ENCODE measurements at places on chromosomes 12 and 14.
A peak's percentile ranks its signal among the peaks of the same experiment; 100 is the strongest.

DNA sequence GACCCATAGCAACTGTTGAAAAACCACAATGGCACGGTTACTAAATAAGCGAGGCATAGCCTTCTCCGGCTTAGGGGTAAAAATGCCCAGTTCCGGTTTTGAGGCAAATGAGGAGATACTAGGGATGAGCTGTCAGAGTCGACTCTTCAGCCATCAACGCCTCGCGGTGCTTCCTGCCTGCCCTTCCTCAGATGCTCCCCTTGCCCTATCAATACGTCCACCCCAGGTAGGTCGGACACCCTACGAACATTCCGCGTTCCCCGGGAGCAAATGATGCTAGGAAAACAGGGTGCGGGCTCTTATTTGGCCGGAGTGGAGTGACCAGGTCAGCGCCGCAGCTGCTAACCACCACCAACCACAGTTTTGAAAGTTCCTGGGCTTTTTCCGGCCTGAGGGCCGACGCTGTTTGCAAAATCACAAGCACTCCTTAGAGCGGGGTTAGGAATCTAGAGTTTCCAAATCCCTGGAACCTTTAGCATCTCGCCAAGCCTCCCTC is 1.2 kb downstream of the SRSF9 start:
- peak; percentile 40 for DNase-seq

DNA sequence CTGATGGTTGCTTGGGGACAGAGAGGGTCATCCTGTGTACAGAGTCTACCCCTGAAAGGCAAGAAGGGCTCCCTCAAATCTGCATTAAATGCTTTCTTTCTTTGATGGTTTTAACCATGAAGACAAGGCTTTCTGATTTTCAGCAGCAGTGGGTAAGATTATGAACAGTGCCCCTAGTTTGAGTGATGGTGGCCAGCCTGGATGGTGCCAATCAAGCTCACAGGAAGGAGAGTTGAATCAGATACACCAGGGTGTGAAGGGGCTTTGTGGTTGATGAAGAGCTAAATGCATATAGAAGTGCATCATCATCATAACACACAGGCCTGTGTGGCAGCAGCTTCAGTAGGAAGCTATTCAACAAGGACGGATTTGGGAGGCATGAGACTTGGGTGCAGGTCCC is 5.7 kb downstream of the KRT85 start:
- DNase-seq, result no peak

DNA sequence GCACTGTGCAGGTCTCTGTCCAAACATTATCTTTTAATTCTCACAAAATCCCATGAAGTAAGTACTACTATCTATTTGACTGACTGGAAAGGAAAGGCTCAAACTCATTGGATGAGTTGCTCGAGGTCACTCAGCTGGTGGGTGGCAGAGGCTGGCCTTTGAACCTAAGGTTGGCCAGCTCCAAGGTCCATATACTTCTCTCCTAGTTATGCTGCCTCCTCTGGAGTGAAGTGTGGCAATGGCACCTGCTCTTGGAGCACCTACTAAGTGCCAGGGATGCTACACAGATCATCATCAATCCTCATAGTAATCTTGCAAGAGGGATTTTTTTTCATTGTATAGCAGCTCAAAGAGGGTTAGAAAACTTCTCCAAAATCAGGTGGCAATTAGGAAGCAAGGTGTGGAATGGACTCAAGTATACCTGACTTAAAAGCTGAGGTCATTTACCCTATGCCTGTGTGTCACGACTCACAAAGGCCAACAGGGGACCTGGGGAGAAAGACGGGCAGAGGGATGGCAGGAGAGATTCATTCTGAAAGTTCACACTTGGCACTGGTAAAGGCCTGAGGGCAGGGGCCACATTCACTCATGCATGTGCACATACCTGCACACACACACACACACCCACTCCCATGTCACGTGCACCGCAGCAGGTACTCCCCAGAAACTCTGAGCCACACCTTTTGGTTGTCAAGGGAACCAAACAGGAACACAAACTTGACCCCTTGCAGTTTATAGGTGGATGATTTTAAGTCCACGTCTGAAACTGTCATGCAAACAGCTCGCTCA is 146.4 kb downstream of the FOXN3 start:
- no peak for DNase-seq

DNA sequence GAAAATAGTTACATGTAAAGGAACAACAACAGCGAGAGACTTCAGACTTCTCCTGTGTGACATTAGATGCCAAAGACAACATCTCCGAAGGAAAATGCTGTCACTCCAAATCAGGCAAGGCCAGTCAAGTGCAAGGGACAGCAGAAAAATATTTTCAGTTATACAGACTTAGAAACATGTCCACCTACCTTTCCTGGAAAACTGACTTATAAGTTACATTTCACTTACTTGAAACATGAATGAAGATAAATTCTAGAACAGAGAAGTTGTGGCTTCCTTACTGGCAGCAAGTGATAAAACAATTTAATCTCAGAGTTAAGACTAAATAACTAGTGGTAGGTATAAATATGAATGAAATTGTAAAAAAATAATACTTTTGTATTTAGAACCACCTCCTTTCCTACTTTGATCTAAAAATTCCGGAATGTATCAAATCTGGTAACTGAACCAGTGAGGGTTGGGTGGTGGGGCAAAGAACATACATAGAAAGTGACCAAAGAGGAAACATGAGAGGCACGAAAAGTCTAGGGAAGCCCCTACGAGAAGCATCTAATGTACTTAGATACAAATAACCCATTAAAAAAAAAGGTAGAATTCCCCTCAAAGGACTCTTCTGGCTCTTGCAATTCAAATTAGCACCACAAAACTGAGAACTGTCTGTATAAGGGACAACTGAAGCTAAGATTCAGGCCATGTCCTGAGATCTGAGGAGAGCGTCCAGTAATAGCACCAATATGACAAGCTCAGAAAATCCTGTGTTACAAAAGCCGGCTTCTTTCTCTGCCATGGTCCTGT is 21.2 kb downstream of the MTHFD1 start:
- no peak for DNase-seq

DNA sequence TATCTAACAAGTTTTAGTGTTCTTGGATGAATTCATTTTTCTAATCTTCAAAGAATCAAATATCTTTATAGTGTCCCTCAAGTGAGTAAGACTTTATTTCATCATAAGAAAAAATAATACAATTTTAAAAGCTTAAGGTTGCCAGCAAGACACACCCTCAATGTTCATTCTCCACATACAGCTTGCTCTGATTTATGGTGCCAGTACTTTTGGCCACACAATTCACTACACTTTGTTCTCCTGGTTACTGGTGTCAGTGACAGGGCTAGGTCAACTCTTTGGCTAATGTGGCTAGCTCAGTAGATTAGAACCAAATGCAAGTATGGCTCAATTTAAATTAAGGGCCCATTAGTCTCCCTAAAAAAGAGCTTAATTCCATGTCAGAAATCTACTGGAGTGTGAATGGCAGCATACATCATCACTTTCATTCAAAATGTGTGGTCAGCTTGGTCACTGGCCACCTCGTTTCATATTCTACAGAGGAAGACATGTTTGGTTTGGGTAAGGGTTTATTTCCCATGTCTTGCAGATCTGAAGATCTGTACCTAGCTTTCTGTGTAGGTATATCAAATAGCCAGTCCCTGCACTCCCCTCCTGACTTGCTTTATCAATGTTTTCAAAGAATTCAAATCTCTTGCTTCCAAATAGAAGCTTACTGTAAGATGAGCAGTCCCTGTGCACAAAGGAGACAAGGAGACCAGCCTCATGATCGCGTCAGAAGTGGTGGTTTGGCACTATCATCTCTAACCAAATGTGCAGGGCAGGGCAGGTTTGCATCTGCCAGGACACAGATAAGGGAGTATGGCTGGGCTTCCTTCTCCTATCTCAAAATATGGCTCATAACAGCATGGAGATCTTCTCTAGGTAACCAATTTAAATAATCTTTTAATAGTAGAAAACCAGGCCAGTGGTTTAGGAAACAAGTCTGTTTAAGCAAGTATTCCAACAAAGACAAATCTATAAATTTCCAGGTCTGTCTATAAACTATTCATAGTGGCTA is 31.3 kb downstream of the HECTD4 start:
- no peak for DNase-seq

GRCh38 chr14:101232340-101233020 is 328.8 kb upstream of the DIO3 start:
- DNase-seq, result no peak

- no peak for DNase-seq
Measured at GRCh38 chr14:97719931-97720330, 922.7 kb downstream of the VRK1 start.

DNA sequence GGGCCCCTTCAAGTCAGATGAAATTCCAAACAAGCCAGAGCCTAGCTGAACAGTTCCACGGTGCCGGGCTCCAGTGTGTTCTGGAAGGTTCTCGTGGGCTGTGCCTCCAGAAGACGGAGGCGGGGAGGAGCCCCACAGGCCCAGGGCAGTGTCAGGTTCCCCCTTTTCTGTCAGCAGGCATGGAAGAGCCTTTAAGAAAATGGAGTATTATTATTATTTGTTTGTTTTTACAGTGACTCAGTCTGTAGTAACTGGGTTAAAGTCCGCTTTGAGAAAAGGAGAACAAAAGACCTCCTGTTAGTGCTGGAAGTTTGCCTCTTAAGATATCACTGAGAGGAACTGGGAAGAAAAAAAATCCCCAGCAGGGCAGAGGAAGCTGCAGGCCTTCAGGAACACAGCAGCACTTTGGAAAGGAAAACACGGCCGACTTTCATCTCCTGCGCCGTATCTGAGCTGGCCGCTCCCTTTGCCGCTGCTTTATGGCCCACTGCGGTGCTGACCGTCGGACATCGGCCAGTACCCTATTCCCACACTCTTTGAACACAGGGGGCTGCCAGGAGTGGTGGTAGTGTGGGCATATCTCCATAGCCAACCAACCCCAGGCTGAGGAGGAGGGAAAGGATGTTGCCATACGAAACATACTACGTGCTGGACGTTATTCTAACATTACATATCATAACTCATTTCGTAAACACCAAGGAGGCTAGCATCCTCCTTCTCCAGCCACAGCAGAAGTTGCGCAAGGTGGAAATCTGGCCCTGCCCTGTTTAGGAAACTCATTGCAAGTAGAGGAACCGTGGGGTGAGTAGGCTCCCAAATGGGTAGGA is 194.0 kb downstream of the ZFP36L1 start:
- no peak for DNase-seq

- DNase-seq, result no peak
Measured at GRCh38 chr12:46921764-46922133, 96.0 kb upstream of the SLC38A4 start.

- peak; percentile 14 for DNase-seq
Measured at GRCh38 chr12:93167841-93168492, 209.8 kb upstream of the NUDT4 start.

GRCh38 chr12:56990648-56991318 is 15.6 kb downstream of the ZBTB39 start:
- no peak for DNase-seq

DNA sequence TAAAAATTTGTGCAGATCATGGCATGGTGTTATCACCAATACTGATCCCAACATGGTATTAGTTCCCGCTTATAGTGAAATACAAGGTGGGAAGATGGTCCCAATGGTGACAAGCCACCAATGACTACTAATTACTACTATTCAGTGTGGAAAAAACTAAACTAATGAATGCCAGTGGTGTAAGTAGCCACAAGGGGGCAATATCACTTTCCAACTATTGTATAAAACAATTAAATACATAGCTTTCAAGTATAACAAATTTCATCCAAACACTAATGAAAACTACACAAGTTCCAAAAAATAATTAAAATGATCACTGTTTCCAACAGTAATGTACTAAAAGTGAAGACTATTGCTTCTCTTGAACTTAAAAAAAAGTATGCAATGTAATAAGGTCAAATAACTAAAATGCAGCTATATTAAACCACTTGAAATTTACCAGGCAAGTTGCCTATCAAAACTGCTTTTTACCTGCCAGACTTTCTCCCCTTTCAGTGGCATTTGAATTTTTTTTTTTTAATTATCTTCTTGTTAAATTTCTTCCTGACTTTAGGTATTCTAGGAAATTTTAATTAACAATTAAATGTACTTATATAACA is 58.0 kb downstream of the PAPLN start:
- DNase-seq, result peak; percentile 40

DNA sequence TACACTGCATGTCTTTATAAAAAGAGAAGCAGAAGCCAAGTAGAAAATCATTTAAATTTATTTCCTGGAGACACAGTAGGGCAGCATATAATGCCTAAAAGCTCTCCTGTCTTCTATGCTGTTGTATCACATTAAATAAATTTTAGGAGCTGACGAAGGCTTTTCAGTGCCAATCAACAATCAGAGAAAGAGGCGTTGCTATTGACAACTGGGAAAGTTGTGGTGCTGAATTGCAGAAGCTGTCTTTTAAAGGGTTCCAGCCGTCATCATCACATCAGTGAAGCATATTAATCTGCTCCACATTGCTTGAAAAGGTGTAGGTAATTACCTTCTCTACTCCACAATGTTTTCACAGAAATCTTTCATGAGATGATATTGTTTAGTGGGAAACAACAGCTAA is 103.9 kb downstream of the FSCB start:
- no peak for DNase-seq

- DNase-seq, result no peak
Measured at GRCh38 chr12:129704232-129704830, 199.5 kb downstream of the TMEM132D start.

GRCh38 chr12:108380382-108380781 is 41.3 kb upstream of the CMKLR1 start:
- no peak for DNase-seq

- DNase-seq, result no peak
Measured at GRCh38 chr12:65663648-65664047, 160.6 kb upstream of the HMGA2 start.

GRCh38 chr12:20528208-20528607 is 159.9 kb downstream of the PDE3A start:
- DNase-seq, result no peak

DNA sequence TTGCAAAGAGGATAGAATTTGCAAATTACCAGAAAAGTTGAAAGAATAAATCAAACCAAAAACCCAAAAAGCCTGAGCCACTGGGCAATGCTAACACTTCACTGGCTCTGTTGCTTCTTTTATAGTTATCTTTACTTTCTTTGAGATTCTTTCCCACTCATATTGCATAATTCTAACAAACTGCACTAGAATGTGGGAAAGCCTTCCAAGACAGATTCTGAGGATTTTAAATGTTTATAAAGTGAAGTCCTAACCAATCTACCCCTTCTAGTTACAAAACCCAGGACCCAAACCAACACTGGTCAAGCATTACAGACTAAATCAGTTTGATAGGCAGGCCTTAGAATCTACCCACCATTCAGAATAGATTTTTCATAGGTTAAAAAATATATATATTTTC is 150.9 kb downstream of the MED13L start:
- DNase-seq, result no peak

- DNase-seq, result no peak
Measured at GRCh38 chr14:103716091-103716801, 636 bp downstream of the ZFYVE21 start.

DNA sequence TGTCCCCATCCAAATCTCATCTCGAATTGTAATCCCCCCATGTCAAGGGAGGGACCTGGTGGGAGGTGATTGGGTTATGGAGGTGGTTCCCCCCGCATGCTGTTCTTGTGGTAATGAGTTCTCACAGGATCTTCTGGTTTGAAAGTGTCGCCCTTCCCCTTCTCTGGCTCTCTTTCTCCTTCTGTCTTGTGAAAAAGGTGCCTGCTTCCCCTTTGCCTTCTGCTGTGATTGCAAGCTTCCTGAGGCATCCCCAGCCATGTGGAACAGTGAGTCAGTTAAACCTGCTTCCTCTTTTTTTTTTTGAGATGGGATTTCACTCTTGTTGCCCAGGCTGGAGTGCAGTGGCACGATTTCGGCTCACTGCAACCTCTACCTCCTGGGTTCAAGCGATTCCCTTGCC is 104.0 kb downstream of the CCDC91 start:
- no peak for DNase-seq

- DNase-seq, result no peak
Measured at GRCh38 chr12:65878540-65878939, 54.3 kb downstream of the HMGA2 start.

Measured in activated CD4-positive, alpha-beta T cell treated with anti-CD3 and anti-CD28 coated beads, Interleukin-2, Interleukin-4, amounts not matched to agents 100 ng/mL and 50 ng/mL, durations not matched to agents 16 hours and 8 hours (primary cell).